ENCODE measurements at places on chromosomes 12 and 14.
A peak's percentile ranks its signal among the peaks of the same experiment; 100 is the strongest.

GRCh38 chr12:85920324-85920947 lies 46.3 kb downstream of the NTS start:
- no peak for DNase-seq

DNA sequence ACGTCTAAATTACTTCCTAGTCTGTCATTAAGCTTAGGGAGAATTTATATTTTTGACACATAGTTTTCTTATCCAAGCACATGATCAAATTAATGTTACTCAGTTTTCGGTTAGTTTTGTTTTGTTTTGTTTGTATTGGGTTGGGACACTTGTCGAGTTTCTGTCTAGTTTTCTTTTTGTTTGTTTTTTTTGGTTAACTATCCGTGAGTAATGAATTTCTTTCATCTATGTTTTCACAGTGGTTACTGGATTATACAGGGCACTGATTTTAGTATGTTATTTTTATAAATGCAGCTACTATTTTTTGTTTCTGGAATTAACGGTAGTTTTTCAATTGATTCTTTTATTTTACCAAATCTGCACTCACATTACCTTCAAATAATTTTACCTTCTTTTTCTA lies 2.7 kb downstream of the KLRF1 start:
- no peak for DNase-seq

- DNase-seq, result no peak
Measured at GRCh38 chr12:121989276-121990113, 32.2 kb upstream of the BCL7A start.

DNA sequence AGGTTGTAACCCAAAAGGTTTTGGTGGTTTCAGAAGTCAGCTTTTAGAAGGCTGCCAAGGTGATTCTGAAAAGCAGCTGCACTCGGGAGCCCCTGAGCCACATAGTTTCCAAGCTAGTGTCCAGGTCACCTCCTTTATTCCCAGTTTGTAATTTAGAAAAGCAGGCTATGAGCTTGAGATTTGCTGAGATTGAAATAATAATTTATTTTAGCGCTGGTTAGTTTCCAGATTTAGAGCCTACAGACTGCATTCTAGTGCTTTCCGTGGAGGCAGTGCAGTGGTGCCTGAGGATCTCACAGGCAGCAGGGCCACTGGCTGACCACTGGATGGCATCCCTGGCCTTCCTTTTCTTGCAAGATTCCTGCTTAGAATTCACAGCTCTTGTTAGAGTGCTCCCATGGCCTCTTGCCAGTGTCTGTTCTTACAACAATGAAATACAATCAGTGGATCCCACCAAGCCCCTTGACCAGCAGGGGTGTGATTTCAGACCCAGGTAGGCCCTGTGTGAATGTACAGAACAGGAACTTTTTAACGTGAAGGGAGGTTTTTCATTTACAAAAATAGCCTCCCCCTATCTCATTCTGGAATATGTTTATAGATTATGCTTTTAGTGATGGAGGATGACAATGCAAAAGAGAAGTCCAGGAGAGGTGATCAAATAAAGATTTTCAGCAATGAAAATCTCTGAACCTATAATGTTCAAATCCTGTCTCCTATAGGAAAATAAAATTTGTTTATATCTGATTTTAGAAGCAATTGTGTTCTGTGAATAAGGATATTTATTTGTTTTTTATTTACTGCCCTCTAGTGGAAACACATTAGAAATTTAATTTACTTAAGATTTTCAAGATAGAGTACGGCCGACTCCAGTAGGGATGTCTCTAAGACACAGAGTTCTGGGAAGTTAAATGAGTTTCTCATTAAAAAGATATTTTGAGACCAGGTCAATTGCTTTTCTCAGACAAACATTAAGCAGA lies 362.1 kb upstream of the STXBP6 start:
- peak; percentile 13 for DNase-seq

DNA sequence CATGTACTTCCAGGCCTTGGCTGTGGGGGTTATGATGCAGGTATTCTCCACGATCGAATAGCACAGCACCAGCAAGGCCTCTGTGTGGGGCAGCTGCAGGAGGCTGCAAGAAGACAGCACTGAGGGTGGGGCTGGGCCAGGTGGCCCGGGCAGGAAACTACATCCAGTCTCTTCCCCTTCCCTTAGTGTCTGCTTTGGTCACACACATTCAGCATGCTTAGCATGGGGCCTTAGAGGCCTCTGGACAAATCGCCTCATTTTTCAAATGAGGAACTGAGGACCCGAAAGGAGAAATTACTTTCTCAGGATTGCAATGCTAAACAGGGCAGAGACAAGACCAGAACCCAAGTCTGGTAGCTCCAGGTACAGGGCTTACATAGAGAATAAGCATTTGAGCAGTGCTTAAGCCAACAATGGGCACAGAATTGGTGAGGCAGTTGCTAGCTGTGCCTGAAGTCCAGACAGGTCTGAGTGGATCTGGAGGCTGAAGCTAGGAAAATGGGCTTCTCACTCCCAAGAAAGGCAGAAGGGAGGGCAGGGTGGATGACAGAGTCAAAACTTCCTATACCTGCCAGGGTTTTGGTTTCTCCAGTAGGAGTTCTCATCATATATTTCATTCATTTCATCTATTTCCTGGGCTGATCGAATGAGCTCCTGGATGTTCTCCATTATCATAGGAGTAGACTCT lies 3.5 kb downstream of the ACRBP start:
- no peak for DNase-seq

DNA sequence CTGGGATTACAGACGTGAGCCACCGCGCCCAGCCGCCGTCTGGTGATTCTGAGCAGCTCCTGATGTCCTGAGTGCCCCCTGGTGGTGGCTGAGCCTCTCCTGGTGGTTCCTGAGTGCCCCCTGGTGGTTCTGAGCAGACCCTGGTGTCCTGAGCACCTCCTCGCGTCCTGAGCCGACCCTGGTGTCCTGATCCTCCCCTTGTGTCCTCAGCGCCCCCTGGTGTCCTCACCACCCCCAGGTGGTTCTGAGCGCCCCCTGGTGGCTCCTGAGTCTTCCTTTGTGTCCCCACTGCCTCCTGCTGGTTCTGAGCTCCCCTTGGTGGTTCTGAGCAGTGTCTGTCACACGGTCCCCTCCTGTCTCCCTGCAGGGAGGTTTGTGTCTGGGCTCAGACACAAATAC lies 1304.9 kb downstream of the TMEM121 start:
- DNase-seq, result no peak

DNA sequence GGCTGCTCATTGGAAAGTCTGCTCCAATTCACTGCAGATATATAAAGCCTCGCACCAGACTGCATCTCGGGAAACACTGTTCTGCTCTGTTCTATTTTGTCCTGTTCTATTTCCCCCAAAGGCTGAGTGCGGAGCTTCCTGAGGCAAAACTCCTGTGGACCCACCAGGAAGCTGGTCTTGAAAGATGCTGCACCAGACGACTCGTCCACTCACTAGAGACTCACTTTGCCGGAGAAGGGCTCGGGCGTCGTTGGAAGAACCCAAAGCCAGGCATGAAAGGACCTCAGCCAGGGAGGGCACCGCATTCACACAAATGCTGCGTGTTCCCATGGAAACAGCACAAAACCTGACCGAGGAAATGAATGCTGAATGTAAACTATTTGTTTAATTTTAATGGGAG lies 331.2 kb upstream of the SFSWAP start:
- no peak for DNase-seq

GRCh38 chr14:91197631-91198030 lies 46.9 kb downstream of the GPR68 start:
- no peak for DNase-seq

GRCh38 chr12:95774311-95775045 lies 16.1 kb downstream of the NTN4 start:
- peak; percentile 61 for DNase-seq

GRCh38 chr12:129401572-129401971 lies 502.3 kb downstream of the TMEM132D start:
- no peak for DNase-seq

GRCh38 chr14:95530473-95531276 lies 4.2 kb upstream of the GLRX5 start:
- DNase-seq, result no peak

DNA sequence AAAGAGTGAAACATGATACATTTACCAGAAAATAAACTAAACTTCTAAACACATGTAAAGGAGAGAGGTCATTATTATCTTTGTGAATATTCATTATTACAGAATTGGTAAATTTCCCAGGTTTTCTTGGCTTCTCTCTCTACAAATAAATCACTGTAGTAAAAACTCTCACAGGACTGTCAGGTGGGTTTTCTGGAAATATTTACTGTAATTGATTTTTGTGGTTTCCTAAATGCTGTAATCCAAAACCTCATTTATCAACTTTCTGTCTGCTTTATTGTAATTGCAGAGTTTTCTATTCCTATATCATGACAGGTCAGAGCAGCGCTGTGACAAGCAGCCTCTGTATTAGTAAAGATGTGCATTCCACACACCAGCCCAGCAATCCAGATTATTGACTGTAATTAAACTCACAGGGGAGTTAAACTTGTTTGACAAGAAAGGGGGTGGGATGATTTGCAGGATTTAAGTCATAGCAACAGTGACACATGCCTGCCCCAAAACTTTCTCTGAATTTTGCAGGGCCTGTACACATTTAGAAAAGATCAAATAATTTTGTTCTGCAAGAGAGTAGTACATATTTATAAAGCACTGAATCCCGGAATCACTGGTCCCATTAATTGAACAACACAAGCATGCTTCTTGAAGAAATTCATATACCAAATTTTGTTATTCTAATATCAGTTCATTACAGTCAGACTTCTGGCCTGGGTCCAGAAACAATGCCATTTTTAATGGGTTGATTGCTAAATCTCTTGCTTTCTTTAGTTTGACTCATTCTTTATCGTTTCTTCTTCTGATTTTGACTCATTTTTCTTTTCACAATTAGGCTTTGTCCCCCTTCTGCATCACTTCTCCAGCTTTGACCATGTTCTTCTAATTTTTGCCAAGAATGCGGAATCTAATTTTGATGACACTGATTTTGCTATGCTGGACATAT lies 42.2 kb downstream of the PTPRO start:
- peak; percentile 21 for DNase-seq

All from Daoy (cell line).